ENCODE measurements at places on chromosomes 16 and 17. TPM values are rescaled to one million over a fixed set of nuclear protein-coding genes. Genes with fewer than 3 reads are reported as not detected.

DNA sequence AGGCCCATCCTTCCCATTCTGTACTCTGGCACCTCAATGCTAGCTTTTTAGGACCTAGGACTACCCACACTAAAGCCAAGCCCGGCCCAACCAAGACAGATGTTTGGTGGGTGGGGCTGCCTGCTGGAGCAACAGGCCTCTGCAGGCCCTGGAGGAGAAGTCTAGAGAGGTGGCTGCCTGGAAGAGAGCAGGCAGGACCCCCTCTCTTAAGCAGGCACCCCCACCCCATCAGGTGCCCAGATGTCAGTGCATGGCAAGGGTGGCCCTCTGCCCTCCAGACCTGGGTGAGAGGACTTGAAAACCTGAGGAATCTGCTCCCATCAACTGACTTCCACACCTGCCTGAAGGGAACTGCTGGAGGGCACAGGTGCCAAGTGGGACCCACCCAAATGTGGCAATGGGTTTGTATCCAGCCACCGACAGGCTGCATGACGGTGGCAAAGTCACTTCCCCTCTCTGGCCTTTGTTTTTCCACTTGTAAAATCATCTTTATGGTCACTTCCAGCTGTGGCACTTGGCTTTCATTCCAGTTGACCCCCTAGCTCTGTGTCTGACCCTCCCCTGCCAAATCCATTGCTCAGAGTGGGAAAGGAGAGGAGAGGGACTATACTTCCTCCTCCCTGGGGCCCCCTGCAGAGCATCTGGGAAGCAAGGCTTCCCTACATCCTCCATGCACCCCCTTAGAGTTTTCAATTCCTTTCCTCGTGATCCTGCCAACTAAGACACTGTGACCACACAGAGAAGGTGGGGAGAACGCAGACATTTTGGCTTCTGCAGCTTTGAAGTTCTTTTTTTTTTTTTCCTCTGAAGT, 1.7 kb upstream of the STAT5A start:
- no peaks in the 10 kb centered on the region for H3K36me3 ChIP-seq
- peaks cover 31% of the 10 kb centered on the region for H3K27me3 ChIP-seq
- H3K4me3 ChIP-seq, result no peak overlapping the region
- no peak for DNase-seq
- no peaks in the 10 kb centered on the region for H3K4me1 ChIP-seq

- H3K27me3 ChIP-seq, result no peaks in the 10 kb centered on the region
- H3K27ac ChIP-seq, result peak overlapping the region; percentile 72
- H3K4me1 ChIP-seq, result peaks cover 7% of the 10 kb centered on the region
- peaks cover 34% of the 10 kb centered on the region for H3K36me3 ChIP-seq
- H3K4me3 ChIP-seq, result no peak overlapping the region
- DNase-seq, result peak; percentile 81
Measured at GRCh38 chr17:44086364-44087311, 16.1 kb downstream of the G6PC3 start.

DNA sequence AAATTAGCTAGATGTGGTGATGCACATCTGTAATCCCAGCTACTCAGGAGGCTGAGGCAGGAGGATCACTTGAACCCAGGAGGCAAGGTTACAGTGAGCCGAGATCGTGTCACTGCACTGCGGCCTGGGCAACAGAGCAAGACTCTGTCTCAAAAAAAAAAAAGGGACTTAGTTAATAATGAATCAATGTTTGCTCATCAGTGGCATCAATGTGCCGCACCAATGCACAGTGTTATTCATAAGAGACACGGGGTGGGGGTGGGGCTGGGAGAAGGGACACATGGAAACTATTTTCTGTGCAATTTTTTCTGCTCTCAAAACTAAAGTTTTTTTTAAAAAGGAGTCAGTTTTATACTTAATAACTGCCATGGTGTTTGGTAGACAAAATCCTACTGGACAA, 6.8 kb upstream of the ATP2C2 start:
- H3K27me3 ChIP-seq, result peaks cover 10% of the 10 kb centered on the region
- no peaks in the 10 kb centered on the region for H3K36me3 ChIP-seq
- H3K4me1 ChIP-seq, result no peaks in the 10 kb centered on the region

GRCh38 chr17:35287286-35287811, 44.5 kb downstream of the SLFN5 start:
- no peak for DNase-seq
- H3K4me1 ChIP-seq, result no peaks in the 10 kb centered on the region
- H3K27ac ChIP-seq, result no peak overlapping the region
- H3K36me3 ChIP-seq, result no peaks in the 10 kb centered on the region
- H3K27me3 ChIP-seq, result no peaks in the 10 kb centered on the region
- no peak overlapping the region for H3K4me3 ChIP-seq

DNA sequence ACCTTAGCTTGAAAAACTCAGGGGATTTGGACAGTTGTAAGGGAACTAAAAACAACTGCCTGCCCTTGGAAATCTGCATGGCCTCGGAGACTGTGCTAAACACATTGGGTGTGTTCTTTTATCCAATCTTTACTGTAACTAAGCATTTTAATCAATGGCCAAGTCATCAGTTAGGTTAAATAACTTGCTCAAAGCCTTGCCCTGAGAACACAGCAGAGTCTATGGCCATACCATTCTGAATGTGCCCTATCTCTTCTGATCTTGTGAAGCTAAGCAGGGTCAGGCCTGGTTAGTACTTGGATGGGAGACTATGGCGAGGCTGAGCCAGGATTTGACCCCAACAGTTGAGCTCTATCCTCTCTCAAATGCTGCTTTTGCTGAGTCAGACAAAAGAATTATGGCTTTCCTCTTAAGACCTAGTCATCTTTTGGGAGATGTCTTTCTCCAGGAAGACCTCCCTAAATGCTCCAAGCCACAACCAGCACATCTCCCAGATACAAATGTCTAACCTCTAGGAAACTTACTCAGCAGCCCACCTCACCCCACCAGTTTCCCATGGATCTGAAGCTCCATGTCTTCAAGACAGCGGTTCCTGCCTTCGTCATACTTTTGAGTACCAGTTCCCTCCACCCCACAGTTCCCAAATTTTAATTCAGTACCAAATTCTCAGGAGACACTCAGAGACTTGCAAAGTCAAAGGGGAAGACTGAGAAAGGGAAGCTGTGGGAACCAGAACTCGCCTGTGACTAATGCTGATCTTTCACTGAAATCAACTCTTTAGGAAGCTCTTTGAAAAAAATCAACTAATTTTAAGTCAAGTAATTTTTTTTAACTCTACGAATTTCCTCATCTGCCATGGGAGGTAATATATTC, 336.1 kb downstream of the MAF start:
- H3K36me3 ChIP-seq, result no peaks in the 10 kb centered on the region
- H3K4me1 ChIP-seq, result no peaks in the 10 kb centered on the region
- H3K4me3 ChIP-seq, result no peak overlapping the region
- no peak for DNase-seq
- H3K27me3 ChIP-seq, result no peaks in the 10 kb centered on the region

DNA sequence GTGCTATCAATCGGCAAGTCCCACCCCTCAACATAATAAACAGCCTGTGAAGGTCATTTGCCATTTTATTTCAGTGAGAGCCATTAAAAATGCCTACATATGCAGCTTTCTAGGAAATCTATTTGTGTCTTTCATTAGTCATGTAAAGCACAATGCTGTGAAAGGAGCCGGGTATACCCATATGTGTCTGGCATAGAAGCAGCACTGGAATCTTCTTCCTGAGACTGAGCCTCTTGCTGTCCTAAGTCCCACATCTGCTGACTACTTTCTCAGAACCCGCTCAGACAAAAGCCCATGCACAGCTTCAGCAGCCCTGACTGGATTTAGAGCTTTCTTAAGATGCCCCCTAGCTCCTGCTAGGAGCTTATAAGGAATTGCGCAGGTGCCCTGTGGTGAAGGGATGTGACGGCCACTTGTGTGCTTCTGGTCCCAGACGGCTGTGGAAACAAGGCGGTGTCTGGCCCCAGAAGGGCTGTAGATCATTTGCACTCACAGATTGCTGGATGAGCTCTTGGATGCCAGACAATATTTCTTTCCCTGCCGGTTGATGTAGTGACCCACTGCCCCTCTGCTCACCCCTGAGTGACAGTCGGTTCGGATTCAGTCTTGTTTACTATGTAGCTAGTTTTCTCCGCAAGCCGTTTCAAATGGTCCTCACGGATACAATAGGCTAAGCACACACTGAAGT, 172.2 kb downstream of the ANKFN1 start:
- no peaks in the 10 kb centered on the region for H3K36me3 ChIP-seq
- peaks cover 6% of the 10 kb centered on the region for H3K4me1 ChIP-seq
- peaks cover 16% of the 10 kb centered on the region for H3K27me3 ChIP-seq
- no peak overlapping the region for H3K27ac ChIP-seq

DNA sequence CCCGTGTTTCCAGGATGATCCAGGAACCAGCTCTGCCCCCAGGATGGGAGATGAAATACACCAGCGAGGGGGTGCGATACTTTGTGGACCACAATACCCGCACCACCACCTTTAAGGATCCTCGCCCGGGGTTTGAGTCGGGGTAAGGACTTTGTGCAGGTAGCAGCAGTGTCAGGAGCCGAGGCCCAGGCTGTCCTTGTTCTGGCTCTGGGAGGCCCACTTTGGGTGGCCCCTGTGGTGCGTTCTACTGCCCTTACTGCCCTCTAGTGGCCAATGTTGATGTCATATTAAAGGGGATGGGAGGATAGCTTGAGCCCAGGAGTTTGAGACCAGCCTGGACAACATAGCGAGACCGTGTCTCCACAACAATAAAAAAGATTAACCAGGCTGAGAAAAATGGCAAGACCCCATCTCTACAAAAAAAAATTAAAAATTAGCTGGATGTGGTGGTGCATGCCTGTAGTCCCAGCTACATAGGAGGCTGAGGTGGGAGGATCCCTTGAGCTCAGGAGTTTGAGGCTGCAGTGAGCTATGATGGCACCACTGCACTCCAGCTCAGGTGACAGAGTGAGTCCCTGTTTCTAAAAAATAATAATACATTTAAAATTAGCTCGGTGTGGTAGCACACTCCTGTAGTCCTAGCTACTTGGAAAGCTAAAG, 20.9 kb upstream of the CLEC18A start:
- peak overlapping the region; percentile 81 for H3K27ac ChIP-seq
- H3K27me3 ChIP-seq, result no peaks in the 10 kb centered on the region
- DNase-seq, result peak; percentile 84
- no peaks in the 10 kb centered on the region for H3K36me3 ChIP-seq
- H3K4me3 ChIP-seq, result no peak overlapping the region

DNA sequence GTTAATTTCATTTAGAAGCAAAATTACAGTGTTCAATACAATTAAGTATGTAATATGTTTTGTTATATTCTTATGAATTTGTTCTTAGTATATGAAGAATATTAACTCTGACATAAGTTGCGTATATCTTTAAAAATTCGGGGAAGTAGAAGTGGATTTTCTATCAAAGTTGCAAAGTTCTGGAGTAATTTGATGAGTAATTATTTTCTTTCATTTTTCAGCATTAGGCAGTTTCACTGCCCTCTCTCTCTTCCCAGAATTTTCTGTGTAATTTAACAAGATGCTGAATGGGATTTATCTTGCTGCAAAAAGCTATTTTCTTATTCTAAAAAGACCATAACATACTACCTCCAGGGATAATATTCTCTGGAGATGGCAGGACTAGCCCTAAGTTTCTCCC, 8.9 kb upstream of the CCL18 start:
- H3K36me3 ChIP-seq, result no peaks in the 10 kb centered on the region
- no peak for DNase-seq
- no peaks in the 10 kb centered on the region for H3K27me3 ChIP-seq
- no peak overlapping the region for H3K4me3 ChIP-seq
- H3K4me1 ChIP-seq, result peaks cover 7% of the 10 kb centered on the region
- H3K27ac ChIP-seq, result no peak overlapping the region

- no peak overlapping the region for H3K27ac ChIP-seq
- H3K4me1 ChIP-seq, result no peaks in the 10 kb centered on the region
- peaks cover 8% of the 10 kb centered on the region for H3K36me3 ChIP-seq
- H3K27me3 ChIP-seq, result no peaks in the 10 kb centered on the region
Measured at GRCh38 chr16:1392826-1393225, 21.7 kb downstream of the UNKL start.

DNA sequence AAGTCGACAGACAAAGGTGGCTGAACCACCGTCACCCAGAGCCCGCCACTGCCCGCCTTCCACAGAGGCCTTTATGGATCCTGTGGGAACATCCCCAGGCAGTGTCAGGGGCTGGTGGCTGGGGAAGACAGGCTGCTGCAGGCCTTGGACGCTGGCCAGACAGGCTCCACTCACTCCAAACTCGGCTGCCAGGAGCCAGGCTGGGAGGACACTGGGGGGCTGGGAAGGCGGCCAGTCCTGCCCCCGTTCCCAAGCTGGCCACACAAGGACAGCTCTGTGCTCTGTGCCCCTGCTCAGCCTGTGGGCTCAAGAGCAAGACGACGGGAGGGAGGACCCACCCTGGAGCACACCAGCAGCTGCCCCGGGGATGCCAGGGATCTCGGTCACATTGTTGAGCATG, 7.6 kb upstream of the LCAT start:
- no peak for DNase-seq
- no peak overlapping the region for H3K4me3 ChIP-seq
- H3K27ac ChIP-seq, result no peak overlapping the region
- no peaks in the 10 kb centered on the region for H3K27me3 ChIP-seq
- peaks cover 45% of the 10 kb centered on the region for H3K36me3 ChIP-seq

- no peaks in the 10 kb centered on the region for H3K36me3 ChIP-seq
- no peak for DNase-seq
- H3K4me3 ChIP-seq, result no peak overlapping the region
- H3K27ac ChIP-seq, result no peak overlapping the region
- no peaks in the 10 kb centered on the region for H3K4me1 ChIP-seq
Measured at GRCh38 chr17:63701456-63701820, 1.5 kb upstream of the LIMD2 start.

DNA sequence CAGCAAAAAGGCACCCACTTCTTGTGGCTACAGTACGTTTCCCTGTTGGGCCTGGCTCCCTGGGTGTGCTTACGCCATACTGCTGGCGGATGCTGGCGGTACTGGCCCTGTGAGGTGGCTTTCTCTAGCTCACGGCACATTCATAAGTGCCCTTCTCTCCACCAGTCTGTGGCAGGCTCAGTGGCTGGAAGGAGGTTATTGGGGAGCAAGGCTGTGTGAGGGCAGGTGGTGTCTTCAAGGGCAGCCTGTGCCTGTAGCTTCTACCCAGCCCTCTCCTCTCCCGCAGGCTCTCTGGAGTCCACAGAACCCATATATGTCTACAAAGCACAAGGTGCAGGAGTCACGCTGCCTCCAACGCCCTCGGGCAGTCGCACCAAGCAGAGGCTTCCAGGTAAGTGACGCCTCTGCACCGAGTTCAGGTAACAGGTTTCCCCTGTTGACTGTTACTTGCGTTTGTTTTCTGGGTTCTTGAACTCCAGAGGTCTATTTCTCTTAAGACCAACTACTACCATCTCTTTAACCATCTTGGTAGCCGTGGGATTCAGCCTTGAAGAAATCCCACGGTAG, 20.6 kb downstream of the NTAN1 start:
- H3K27me3 ChIP-seq, result no peaks in the 10 kb centered on the region
- H3K36me3 ChIP-seq, result peaks cover 69% of the 10 kb centered on the region
- H3K27ac ChIP-seq, result no peak overlapping the region
- H3K4me1 ChIP-seq, result no peaks in the 10 kb centered on the region
- DNase-seq, result no peak
- H3K4me3 ChIP-seq, result no peak overlapping the region

The SPSB3 gene
- 90.5 TPM for total RNA-seq

The CWC25 gene
- total RNA-seq, result 6.4 TPM

The SMPD3 gene
- total RNA-seq, result 0.27 TPM

The RAB37 gene
- 3.4 TPM for total RNA-seq

The FA2H gene
- 0.15 TPM for total RNA-seq

The ACAP1 gene
- total RNA-seq, result 1.4 TPM

The ARHGDIG gene
- 5.8 TPM for total RNA-seq

The CBFA2T3 gene
- 0.21 TPM for total RNA-seq
